ENCODE measurements at places on chromosomes 16 and 17.

DNA sequence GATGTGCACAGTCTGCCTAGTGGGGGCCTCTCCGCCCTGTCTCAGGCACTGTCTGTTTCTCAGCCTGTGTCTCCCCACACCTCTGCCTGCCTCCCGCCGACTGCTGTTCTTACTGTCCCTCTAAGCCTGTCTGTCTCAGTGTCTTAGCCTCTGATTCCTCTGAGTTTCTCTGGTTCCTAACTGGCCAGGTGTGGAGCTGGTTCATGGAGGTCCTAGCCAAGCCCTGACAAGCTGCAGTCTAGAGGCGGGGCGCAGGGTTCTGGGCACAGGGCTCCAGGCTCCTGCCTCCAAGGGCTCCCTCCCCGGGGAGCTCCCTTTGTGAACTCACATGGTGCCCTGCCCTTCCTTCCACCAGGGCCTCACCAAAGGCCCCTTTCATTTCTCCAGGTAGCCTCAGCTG is 19.4 kb downstream of the C17orf100 start:
- DNase-seq, result no peak

DNA sequence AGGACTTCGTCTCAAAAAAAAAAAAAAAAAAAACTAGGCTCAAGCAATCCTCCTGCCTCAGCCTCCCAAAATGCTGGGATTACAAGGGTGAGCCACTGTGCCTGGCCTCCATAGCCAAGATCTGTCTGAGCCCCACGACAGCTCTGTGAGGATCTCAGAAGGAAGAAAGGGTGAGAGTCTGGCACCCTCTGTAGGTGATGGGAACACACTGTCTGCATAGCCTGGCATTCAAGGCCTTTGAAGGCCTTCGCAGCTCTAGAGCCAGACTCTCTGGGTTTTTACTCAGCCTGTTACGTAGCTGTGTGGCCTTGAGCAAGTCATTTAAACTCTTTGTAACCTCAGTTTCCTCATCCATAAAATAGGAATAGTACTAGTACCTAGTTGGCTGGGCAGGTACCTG is 6.3 kb upstream of the XPO6 start:
- DNase-seq, result no peak

DNA sequence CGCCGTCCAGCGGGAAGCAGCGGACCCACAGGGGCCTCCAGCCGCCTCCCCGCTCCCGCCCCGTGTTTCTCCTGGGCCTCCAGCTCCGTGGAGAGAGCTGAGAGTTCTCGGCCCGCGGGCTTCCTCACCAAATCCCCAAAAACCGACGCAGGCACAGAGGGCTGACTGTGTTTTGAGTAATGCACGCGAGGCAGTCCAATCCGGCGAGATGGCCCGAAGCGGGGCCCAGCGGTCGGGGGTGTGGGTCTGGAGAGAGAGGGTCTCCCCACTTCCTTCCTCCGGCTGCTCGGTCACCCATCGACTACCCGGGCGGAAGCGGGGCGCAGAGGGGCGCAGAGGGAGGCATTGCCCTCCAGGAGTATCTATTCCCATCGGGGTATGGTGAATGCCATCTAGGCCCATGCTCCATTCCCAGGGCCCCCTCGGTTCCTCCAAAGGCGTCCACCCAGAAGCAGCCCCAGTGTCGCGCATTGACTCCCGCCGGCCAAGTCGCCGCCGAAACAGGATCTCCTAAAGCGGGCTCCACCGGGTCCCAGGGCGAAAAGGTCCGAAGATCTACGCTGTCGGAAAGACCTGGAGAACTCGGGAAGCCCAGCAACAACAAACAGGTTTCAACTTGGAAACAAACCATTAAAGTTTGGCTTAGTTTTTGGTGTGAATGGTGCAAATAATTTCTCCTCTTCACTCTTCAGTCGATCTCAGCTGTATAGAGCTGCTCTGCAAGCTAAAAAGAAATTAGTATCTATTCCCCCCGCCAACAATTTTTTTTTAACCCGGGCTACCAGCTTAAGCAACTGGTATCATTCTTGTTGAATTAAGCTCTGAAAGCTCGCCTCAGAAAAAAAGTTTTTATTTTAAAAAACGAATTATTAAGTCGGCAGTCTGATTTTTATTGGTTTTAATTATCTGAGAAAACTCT is 19.2 kb upstream of the HOXB13 start:
- no peak for DNase-seq

GRCh38 chr17:29628644-29629043 is 5.9 kb upstream of the CORO6 start:
- DNase-seq, result no peak

- no peak for DNase-seq
Measured at GRCh38 chr17:64216338-64217248, 46.5 kb downstream of the TEX2 start.

DNA sequence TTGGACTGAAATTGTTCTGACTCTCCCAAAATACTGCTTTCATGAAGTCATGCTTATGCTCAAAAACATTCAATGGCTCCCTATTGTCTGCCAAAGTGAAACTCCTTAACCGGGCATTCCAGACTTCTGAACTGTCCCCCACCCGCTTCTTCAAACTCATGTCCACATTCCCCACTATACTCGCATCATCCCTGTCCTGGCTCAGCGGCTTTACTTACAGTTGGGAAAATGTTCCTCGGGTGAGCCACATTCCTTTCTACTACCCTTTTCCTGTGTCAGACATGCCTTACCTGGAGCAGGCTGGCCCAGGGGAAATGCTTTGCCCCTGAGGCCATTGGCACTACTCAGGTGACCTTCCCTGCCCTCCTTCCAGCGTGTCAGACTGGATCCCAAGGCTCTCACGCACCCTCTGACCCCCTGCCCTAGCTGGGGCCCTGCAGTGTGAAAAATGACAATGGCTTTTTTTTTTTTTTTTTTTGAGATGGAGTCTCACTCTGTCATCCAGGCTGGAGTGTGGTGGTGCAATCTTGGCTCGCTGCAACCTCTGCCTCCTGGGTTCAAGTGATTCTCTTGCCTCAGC is 5.3 kb downstream of the CYGB start:
- DNase-seq, result no peak

DNA sequence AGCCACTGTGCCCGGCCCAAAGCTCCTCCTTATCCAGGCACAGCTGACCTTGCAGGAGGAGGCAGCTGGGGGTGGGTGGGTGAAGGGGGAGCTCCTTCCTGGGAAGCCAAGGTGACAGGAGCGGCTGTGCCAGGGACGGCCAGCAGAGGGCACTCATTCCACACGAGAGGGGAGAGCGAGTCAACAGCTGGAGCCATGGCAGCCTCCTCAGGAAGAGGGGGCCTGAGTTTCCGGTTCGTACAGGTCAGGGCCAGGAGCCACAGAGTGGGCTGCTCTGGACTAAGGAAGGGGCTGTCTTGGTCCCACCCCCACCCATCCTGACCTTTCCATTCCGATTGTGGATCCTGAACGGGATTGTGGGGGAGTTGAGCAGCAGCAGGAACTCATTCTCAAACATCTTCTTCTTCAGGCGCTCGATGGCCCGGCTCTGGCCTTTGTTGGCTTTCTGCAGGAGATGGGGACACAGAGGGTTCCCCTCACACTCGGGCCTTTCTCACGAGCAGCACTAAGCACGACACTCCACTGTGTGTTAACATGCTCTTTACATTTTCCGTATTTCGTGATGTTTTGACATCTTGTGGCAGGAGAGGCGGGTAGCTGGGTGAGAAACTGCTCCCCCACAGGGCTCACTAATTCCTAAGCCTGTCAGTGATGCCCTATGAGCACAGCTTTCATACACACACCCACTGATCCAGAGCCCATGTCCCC is 61.6 kb downstream of the TIMM22 start:
- DNase-seq, result no peak

- no peak for DNase-seq
Measured at GRCh38 chr17:334974-335481, 17.6 kb downstream of the RPH3AL start.

GRCh38 chr17:15741624-15742023 is 9.5 kb downstream of the TBC1D26 start:
- DNase-seq, result no peak

DNA sequence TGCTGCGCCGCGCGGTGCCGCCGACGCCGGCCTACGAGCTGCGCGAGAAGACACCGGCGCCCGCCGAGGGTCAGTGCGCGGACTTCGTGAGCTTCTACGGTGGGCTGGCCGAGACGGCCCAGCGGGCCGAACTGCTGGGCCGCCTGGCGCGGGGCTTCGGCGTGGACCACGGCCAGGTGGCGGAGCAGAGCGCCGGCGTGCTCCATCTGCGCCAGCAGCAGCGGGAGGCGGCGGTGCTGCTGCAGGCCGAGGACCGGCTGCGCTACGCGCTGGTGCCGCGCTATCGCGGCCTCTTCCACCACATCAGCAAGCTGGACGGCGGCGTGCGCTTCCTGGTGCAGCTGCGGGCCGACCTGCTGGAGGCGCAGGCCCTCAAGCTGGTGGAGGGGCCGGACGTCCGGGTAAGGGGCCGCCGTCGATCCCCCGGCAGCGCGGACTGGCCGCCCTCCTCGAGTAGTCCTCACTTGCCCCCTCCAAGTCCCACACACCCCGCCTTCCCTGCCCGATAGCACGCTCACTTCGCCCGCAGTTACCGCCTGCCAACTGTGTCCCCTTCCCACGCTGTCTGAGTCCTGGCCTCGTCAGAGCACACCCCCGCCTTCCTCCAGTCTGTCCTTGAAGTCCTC is 470 bp downstream of the MLYCD start:
- peak; percentile 51 for DNase-seq

DNA sequence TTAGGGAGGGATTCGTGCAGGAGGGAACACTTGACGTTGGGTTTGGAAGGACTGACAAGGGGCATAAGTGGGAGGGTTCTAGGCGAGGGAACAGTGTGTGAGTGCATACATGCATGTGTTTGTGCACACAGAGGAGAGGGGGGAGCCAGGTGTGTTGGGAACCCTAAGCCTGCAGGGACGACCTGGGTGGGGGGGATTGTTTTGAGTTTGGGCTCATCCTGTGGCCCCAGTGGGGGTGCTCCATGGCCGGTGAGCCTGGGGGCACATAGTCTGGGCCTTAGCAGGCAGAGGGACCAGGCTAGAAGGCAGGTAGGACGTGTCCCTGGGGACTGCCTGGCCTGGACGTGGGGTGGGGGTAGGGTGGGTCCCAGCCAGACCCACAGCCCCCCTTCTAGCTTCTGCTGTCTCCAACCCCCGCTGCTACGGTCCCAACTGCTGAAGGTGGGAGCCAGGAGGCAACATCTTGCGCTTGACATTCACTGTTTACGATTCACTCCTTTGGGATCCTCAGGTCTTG is 11.9 kb upstream of the RASD1 start:
- DNase-seq, result no peak

- DNase-seq, result no peak
Measured at GRCh38 chr16:15958703-15959348, 9.4 kb downstream of the ABCC1 start.

DNA sequence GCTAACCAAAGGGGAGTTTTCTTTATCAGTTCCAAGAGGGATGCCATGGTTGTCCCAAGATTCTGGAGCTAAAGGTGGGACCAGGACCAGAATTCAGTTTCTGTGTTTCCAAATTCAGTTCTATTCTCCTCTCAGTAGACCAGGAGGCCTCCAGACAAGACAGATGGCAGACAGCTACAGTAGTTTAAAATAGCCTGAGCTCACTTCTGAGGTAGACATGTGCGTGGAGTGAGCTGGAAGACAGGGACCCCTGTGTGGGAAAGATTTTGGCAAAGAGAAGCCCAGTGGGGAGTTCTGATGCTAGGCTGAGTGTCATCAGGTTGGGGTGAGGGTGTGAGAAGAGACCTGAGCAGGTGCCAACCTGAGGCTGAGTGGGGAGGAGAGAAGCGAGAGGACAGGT is 95.4 kb downstream of the PRKCB start:
- no peak for DNase-seq

DNA sequence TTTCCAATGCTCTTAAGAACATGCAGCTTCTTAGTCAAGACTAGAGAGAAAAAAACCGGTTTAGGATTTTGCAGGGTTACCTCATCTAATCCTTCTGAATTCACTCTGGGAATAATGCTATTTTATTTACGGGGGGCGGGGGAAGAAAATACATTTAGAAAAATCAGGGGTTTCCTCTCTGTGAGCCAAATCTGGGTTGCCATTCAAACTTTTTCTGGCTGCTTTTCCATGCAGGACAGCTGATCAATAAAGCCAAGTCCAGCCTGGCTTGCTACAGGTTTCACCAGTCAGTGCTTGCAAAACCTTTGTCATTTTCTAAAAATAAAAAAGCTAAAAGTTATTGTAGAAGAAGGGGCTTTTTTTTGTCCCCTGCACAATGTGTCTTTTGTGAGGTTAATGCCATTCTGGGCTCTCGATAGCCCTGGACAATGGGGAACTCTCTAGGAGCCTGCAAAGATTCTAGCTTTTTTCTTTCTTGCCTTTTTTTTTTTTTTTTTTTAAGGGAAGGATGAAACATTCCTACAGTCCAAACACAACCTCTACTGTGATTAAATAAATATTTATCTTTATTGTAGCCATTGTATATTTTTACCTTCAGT is 13.1 kb upstream of the ZFHX3 start:
- peak; percentile 51 for DNase-seq

GRCh38 chr16:24297375-24297774 is 41.2 kb downstream of the CACNG3 start:
- DNase-seq, result no peak

DNA sequence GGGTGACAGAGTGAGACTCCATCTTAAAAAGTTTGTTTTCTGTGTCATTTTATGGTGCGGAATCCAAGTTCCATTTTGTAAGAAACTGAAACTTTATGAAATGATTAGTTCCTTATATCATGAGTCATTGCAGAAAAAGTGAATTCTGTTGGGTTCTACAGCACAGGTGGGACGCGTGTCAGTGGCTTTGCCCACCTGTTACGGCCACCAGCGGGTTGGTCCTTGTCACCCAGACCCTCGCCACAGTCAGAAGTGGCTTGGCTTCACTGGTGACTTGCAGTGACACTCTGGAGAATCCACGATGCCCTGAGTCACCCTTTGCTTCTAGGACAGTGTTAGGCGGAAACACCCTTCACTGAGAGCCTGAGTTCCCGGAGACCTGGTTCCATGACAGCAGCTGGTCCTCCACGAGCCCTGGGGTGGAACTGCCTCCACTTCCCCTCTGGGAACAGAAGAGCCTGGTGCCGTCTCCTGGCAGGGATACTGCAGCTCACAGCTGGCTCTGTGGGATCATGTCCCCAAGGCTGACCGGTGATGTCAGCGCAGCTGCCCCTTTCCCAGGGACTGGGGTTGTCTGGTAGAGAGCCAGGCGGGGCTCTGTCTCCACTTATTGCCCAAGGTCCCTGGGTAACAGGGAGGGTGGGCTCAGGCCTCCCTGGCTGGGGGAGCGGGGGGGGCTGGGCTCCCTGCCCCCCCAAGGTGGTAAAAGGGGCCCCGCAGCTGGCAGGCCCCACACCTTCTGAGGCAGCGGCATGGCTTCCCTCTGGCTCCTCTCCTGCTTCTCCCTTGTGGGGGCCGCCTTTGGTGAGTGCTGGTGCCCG is at the start of gene CTRB1:
Gene CTRB1, plus strand, starts transcription at position 733 of the 821 bp plus-strand sequence. Its CDS starts 20 bp downstream, at position 753.
- no peak for DNase-seq

DNA sequence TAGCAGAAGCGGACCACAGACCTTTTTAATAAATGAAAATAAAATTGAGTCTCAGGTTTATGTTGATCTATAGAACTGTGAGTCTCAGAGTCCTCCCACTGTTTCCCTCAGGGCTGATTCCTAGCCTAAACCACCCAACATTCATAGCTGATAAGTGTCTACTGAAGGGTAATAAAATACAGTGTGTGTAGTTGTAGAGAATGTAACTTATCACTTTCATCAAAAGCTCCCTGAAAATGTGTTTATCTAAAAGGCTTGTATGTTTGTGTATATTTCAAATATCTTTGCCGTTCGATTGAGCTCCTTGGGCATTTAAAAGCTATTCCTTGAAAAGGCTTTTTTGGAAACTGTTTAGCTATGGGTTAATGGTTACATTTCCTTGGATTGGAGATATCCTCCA is 740.3 kb upstream of the SOX9 start:
- no peak for DNase-seq

- no peak for DNase-seq
Measured at GRCh38 chr17:8324923-8325322, 14.7 kb upstream of the ODF4 start.

Data from neuronal stem cell (in vitro differentiated cells).